Natural killer cell (primary cell): ENCODE measurements at places on chromosomes 12 and 14.

DNA sequence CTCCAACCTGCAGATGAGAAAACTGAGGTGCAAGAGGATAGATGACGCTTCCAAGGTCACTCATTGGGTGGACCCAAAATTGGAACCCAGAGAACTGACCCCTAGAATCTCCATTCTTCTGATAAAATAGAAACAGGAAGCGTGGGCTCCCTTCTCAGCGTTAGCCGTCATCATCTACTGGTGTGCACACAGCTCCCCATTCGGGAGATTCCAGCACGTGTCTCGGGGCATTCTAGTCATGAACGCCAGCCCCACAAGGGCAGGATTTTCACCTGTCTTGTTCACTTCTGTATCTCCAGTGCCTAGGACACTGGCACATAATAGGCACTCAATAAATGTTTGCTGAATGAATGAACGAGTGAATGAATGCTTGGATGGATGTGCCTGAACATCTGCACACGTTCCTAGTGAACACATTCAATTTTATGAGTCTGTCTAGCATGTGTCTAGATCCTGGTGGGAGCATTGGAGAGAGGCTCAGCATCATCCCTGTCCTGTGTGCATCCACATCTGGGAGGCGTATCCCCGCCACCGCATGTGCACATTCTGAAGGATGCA is 30.5 kb downstream of the RASAL1 start:
- no peak for DNase-seq

- no peak for DNase-seq
Observed at GRCh38 chr14:105165134-105165704, 3.4 kb downstream of the JAG2 start.

- DNase-seq = no peak
Observed at GRCh38 chr12:70640901-70641300, 3.7 kb upstream of the PTPRB start.

DNA sequence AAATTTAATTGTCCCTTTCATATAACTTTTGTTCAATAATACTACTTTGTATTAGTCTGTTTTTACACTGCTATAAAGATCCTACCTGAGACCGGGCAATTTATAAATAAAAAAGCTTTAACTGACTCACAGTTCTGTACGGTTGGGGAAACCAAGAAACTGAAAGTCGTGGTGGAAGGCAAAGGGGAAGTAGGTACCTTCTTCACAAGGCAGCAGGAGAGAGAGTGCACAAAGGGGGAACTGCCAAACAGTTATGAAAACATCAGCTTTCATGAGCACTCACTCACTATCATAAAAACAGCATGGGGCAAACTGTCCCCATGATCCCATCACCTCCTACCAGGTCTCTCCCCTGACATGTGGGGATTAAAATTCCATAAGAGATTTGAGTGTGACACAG is 1069.0 kb downstream of the FSCB start:
- no peak for DNase-seq

- no peak for DNase-seq
Observed at GRCh38 chr12:43291516-43291915, 260.5 kb downstream of the ADAMTS20 start.

GRCh38 chr12:117533687-117534086 is 172.3 kb upstream of the NOS1 start:
- DNase-seq = no peak

- no peak for DNase-seq
Observed at GRCh38 chr12:54891717-54892478, 37.6 kb downstream of the MUCL1 start.

DNA sequence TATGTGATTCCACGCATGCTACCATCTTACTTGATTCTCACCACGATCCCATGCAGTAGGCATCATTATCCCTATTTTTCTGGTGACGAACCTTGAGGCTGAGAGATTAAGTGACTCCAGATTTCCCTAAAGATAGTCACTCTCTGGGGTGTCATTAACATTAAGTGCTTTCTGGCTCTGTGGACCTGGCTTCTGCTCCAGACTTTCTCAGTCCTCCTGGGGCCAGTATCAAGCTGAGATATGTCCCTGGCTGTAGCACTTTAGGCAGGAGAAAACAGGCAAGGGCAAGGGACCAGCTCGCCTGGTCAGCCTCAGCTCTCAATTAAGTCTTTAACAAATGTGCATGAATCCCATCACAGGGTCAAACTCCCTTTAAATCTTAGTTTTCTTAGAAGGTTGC is 38.3 kb upstream of the PRB2 start:
- no peak for DNase-seq

GRCh38 chr12:12474471-12474928 is 88.2 kb downstream of the DUSP16 start:
- no peak for DNase-seq

DNA sequence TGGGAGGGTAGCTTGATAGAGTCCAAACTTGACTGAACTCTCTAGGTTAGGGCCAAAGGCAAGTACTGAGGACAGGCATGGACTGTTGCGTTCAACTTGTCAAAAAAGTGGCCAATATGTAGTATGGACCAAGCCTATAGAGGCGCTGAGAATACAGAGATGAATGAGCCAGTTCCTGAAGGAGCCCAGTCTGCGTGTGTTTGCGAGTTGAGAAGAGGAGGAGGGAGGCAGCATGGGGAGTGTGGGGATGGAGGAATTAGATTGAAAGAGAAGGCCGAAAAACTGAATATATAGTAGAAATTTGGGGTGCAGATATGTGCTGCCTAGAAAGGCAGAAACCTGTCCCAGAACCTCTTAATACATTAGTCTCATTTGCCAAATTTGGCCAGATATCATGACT is 412.4 kb downstream of the PCNX1 start:
- DNase-seq = no peak

DNA sequence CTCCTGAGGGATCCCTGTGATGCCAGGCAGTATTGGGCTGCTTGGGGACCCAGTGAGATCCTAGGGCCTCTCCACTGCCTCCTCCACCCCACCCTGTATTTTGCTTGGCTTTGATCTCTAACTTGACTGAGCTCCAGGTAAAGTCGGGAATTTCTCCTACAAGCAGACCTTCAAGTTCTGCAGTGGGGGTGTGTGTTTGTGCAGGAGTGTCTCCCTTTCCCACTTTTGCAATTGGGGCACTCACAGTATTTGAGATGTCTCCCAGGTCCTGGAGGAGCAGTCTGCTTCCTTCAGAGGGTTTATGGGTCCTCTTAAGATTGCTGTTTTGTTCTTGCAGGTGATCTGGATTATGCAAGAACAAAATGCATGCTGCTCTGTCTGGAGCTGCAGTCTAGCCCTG is 68.9 kb downstream of the ALG10B start:
- DNase-seq = no peak

DNA sequence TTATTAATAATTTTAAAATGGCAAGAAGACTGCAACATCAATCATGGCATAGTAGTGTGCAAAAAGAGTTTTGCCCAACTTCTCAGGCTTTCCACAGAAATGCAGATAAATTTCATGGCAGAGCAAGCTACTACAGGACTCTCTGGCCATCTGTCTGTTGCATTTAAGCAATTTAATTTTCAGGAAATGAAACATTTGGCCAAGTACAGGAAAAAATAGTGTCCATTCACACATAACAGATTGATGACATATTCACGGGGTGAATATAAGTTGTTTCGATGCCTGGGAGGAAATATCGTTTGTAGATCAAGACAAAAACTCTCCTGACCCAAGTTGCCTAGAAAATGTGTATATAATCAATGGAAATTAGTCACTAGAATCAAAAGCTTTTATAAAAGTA is 324.0 kb downstream of the PRKD1 start:
- no peak for DNase-seq

DNA sequence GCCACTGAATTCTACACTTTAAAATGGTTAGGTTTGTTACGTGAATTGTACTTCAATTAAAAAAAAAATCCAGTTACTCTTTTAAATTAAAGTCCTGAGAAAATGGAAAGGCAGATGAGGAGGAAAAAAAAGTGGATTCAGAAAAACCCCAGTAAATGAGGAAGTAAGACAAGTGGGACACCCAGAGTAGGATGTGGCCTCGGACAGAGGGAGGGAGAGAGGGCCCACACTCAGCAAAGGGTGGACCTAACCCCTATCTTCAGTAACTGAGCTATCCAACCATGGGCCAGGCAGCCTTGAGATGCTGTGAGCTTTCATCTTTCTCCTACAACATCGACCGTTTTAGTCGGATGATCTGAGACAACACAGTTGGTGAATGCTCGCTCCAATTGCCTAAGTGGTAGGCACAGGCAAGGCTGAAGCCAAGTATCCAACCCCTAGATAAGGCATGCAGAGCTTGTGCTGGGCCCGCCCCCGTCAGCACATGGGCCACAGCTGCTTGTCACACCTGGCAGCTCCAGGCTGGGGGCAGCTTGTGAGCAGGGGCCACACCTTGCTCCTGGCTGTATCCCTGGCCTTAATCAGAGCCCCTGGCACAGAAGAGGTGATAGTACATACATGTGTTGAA is 142.1 kb downstream of the TTC7B start:
- no peak for DNase-seq

- DNase-seq = no peak
Observed at GRCh38 chr14:26414926-26415325, 182.9 kb downstream of the NOVA1 start.

DNA sequence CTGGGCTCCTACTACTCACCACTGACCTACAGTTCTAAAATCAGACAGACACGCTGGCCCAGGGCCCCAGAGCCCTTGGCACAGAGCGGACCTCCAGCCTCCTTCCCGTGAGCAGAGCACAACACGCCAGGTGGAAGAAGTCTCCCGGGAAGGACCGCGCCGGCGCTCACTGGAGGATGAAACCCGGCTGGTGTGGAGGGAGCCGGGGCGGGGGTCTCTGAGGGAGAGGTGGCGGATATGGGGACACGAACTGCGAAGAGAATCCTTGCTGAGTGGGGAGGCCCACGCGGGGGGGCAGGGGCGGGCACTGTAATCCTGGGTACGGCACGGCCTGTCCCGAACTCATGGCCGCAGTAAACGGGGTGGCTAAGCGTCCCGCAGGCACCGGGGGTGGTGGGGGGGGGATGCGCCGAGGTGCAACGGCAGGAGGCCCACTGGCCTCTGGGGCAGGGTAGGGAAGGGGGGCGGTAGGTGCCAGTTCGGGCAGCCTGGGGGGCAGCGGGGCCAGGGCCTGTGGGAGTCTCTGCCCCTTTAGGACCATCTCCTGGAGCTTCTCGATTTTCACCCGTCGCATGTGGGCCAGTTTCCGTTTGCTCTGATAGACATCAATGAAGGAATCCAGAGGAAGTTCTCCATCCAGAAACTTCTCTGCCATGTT is 28.8 kb downstream of the VPS37B start:
- DNase-seq = no peak

DNA sequence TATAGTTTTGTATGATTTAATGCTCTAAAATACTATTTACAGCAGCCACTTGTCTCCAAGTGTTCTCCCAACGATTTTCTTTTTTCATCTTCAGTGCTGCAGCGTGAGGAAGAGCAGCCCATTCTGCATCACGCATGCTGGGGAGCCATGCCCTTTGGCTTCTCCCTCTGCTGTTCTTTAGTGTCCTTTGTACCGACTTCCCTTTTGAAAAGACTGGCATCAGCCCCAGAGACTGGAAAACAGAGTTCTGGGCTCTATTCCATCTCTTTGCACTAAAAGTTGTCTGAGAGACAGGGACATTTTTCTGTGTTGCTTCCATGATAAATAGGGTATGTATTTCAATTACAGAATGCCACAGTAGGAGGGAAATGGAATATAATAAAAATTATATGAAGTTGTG is 105.1 kb downstream of the RERG start:
- DNase-seq = no peak

- DNase-seq = no peak
Observed at GRCh38 chr12:6234214-6234613, 34.0 kb downstream of the CD9 start.
